H1 (cell line): ENCODE measurements at places on chromosomes 1 and 21.

GRCh38 chr1:20430355-20431175 is 55.4 kb downstream of the CAMK2N1 start:
- H3K36me3 ChIP-seq = no peaks in the 10 kb centered on the region
- H3K27me3 ChIP-seq = peaks cover 2% of the 10 kb centered on the region; the same call in 1 of the 2 replicates

DNA sequence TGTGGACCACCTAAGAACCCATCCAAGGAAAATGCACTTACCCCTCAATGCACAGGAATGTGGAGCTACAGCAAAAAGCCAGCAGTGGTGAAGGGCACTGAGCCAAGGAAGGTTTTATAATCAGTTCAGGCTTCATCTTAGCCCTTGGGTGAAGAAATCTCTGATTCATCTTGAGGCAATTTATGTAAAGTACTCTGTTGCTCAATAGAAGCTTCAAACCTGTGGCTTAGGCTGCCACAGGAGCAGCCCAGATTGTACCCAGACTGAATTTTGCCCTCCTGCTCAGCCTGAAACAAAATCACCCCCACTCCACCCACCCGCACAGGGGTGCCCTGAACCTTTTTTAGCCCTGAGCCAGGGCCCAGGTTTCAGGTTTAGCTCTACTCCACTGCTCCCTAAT is at the start of gene S100A12:
TSS of gene S100A12 (minus strand) at position 111 of the 400 bp plus-strand sequence. CDS start 1,029 bp downstream, outside the sequence.
- no peaks in the 10 kb centered on the region for H3K4me1 ChIP-seq
- no peak within 1 kb of the TSS for H3K27ac ChIP-seq
- H3K36me3 ChIP-seq = no peaks in the 10 kb centered on the region
- H3K4me3 ChIP-seq = no peak within 1 kb of the TSS
- no peak for DNase-seq
- H3K27me3 ChIP-seq = no peaks in the 10 kb centered on the region

DNA sequence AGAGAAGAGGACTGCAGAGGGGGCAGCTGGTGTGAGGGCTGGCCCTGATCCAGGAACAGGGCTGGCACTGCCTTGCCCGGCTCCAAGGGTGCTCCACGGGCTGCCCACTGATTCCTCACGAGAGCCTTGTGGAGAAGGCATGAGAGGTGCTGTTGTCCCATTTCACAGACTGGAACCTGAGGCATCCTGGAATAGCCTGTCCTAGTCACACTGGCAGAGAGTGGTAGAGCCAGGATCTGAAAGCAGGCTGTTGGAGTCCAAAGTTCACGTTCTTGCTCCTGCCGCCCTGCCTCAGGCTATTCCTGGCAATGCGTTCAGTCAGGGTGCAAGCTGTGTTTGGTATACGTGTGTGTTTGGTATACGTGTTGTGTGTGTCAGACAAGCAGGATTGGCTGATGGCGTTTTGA is 1.8 kb downstream of the RER1 start:
- no peak overlapping the region for H3K27ac ChIP-seq
- no peaks in the 10 kb centered on the region for H3K27me3 ChIP-seq
- no peak overlapping the region for H3K4me3 ChIP-seq
- no peak for DNase-seq

GRCh38 chr1:81867235-81867634 is 66.5 kb downstream of the ADGRL2 start:
- no peaks in the 10 kb centered on the region for H3K4me1 ChIP-seq
- no peak overlapping the region for H3K27ac ChIP-seq
- H3K27me3 ChIP-seq = no peaks in the 10 kb centered on the region
- no peak for DNase-seq
- H3K4me3 ChIP-seq = no peak overlapping the region

DNA sequence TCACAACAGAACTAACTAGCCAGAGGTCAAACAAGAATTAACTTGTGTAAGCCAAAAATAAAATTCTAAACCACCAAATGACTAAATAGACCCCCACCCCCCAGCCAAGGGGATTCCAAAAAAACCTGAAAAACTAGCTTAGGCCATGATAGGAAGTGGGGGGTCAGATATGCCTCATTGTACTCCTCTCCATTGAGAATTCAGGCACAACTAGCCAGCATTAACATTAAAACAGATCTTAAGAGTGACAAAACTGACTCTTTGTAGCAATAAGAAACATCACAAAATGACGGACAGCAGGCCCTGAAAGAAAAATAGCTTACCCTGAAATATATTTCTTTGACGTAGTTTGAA is 103.0 kb upstream of the ETV3 start:
- H3K4me3 ChIP-seq = no peak overlapping the region
- no peaks in the 10 kb centered on the region for H3K36me3 ChIP-seq
- peak overlapping the region; percentile 60; the same call in 1 of the 2 replicates for H3K27ac ChIP-seq
- no peak for DNase-seq
- peaks cover 17% of the 10 kb centered on the region for H3K4me1 ChIP-seq
- no peaks in the 10 kb centered on the region for H3K27me3 ChIP-seq

GRCh38 chr1:91687452-91687851 is 186.8 kb downstream of the CDC7 start:
- no peak overlapping the region for H3K27ac ChIP-seq
- H3K27me3 ChIP-seq = no peaks in the 10 kb centered on the region
- H3K4me3 ChIP-seq = no peak overlapping the region
- H3K4me1 ChIP-seq = peaks cover 8% of the 10 kb centered on the region
- no peaks in the 10 kb centered on the region for H3K36me3 ChIP-seq
- no peak for DNase-seq

DNA sequence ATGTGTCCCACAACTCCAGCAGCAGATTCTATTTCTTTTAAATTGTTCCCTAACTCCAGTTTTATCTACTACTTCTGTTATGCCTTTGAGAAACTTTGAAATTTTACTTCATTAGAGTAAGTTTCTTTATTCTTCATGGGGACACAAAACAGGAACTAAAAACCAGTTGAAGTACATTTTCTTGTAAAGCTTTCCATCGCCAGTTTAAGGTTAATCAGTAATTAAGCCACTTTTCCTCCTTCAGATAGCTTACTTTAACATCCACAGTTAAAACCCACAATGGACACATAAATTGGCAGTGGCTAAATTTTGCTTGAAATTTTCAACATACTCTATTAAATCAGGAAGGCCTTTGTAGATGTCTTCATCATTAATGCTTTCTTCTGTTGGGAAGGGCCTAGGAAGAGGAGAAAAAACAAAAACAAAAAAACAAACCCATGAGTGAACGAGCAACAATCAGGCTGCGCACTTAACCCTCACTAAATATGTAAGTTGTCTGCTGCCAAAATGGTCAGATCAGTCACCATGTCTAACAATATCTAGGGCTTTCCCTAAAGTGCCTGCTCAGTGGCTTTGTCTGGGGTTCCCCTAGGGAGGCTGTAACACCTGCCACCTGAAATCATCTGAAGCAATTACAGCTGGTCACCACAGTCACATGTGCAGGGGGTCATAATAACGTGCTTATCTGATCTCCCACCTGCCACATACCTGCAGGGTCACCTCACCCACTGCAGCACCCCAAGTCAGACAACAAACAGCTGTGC is 187.9 kb downstream of the VAV3 start:
- DNase-seq = no peak
- H3K4me1 ChIP-seq = no peaks in the 10 kb centered on the region
- H3K27me3 ChIP-seq = no peaks in the 10 kb centered on the region
- H3K4me3 ChIP-seq = no peak overlapping the region
- H3K27ac ChIP-seq = no peak overlapping the region

- H3K4me1 ChIP-seq = peaks cover 23% of the 10 kb centered on the region
- no peak overlapping the region for H3K27ac ChIP-seq
- DNase-seq = no peak
- no peaks in the 10 kb centered on the region for H3K36me3 ChIP-seq
Observed at GRCh38 chr1:48000883-48001282, 3.7 kb upstream of the TRABD2B start.

- no peak overlapping the region for H3K27ac ChIP-seq
- no peaks in the 10 kb centered on the region for H3K36me3 ChIP-seq
- H3K27me3 ChIP-seq = no peaks in the 10 kb centered on the region
- DNase-seq = no peak
- H3K4me3 ChIP-seq = no peak overlapping the region
Observed at GRCh38 chr1:158933621-158934020, 2.3 kb downstream of the PYHIN1 start.

DNA sequence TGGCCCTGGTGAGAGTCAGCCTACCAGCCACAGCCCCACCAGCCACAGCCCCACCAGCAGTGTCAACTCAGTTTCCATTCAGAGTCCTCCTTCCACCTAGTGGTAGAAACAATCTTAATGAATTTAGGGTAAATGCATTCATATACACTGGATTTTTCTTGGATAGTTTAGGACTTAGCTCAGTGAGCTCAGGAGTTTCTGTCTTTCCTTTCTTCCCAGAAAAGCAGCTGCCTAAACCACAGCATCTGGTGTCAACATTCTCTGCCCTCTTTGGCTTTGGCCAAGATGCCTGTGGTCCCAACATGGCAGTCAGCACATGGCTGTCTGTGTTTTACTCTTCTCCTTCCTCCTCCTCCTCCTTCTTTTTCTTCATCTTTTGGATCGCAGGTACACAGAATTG is 94.0 kb downstream of the CLIC6 start:
- H3K27me3 ChIP-seq = no peaks in the 10 kb centered on the region
- no peaks in the 10 kb centered on the region for H3K4me1 ChIP-seq
- DNase-seq = no peak
- H3K36me3 ChIP-seq = no peaks in the 10 kb centered on the region

- H3K36me3 ChIP-seq = no peaks in the 10 kb centered on the region; the same call in 1 of the 2 replicates
- H3K4me3 ChIP-seq = peak overlapping the region; percentile 72
- peak; percentile 64 for DNase-seq
Observed at GRCh38 chr1:15849775-15850324, 2.3 kb downstream of the SPEN start.

GRCh38 chr1:232166942-232167341 is 463.0 kb downstream of the SIPA1L2 start:
- no peaks in the 10 kb centered on the region for H3K27me3 ChIP-seq
- no peak overlapping the region for H3K27ac ChIP-seq
- H3K36me3 ChIP-seq = peaks cover 4% of the 10 kb centered on the region
- no peak overlapping the region for H3K4me3 ChIP-seq

GRCh38 chr1:14136881-14137280 is 436.9 kb downstream of the PRDM2 start:
- DNase-seq = no peak
- no peak overlapping the region for H3K4me3 ChIP-seq
- no peaks in the 10 kb centered on the region for H3K36me3 ChIP-seq
- no peaks in the 10 kb centered on the region for H3K27me3 ChIP-seq
- H3K4me1 ChIP-seq = peaks cover 11% of the 10 kb centered on the region

- H3K27me3 ChIP-seq = no peaks in the 10 kb centered on the region
- H3K4me1 ChIP-seq = peaks cover 5% of the 10 kb centered on the region
- H3K36me3 ChIP-seq = no peaks in the 10 kb centered on the region; the same call in 1 of the 2 replicates
- H3K4me3 ChIP-seq = no peak overlapping the region
Observed at GRCh38 chr1:21906173-21907078, 30.7 kb downstream of the HSPG2 start.

GRCh38 chr1:116737855-116738321 is 16.3 kb upstream of the CD2 start:
- H3K27ac ChIP-seq = no peak overlapping the region
- H3K27me3 ChIP-seq = no peaks in the 10 kb centered on the region
- no peak overlapping the region for H3K4me3 ChIP-seq
- H3K36me3 ChIP-seq = no peaks in the 10 kb centered on the region
- no peaks in the 10 kb centered on the region for H3K4me1 ChIP-seq

GRCh38 chr1:40312238-40313205 is 4.6 kb downstream of the COL9A2 start:
- peaks cover 41% of the 10 kb centered on the region for H3K27me3 ChIP-seq
- H3K36me3 ChIP-seq = no peaks in the 10 kb centered on the region
- H3K27ac ChIP-seq = no peak overlapping the region
- H3K4me3 ChIP-seq = no peak overlapping the region
- H3K4me1 ChIP-seq = peaks cover 8% of the 10 kb centered on the region

DNA sequence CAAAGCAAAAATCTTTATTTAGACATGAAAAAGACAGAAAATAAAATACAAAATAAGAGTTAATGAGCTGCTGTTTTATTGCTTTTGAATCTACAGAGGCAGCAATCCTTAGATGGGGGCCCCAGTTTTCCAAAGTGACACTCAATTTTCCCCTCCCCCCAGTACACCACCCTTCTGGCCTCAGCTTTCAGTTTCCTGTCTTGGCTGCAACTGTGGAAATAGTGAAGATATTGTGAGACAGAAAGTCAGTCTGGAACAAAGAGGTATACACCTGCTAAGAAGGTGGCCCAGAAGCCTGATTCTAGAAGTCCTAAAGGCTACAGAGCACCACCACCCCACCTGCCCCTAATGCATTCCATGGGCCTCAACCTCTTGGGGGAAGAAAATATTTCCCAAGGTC is 1.1 kb upstream of the MTMR11 start:
- H3K27ac ChIP-seq = no peak overlapping the region
- peaks cover 10% of the 10 kb centered on the region for H3K4me1 ChIP-seq
- no peaks in the 10 kb centered on the region for H3K27me3 ChIP-seq
- no peaks in the 10 kb centered on the region for H3K36me3 ChIP-seq
- no peak overlapping the region; the same call in 1 of the 2 replicates for H3K4me3 ChIP-seq
- DNase-seq = no peak

GRCh38 chr1:187374082-187374481 is 545.3 kb downstream of the PLA2G4A start:
- no peaks in the 10 kb centered on the region for H3K27me3 ChIP-seq
- no peak for DNase-seq
- H3K4me1 ChIP-seq = peaks cover 6% of the 10 kb centered on the region; the same call in 1 of the 2 replicates

- no peak overlapping the region for H3K4me3 ChIP-seq
- H3K4me1 ChIP-seq = no peaks in the 10 kb centered on the region
- no peak overlapping the region for H3K27ac ChIP-seq
- no peaks in the 10 kb centered on the region for H3K27me3 ChIP-seq
Observed at GRCh38 chr1:203100516-203100869, 14.7 kb upstream of the MYOG start.

DNA sequence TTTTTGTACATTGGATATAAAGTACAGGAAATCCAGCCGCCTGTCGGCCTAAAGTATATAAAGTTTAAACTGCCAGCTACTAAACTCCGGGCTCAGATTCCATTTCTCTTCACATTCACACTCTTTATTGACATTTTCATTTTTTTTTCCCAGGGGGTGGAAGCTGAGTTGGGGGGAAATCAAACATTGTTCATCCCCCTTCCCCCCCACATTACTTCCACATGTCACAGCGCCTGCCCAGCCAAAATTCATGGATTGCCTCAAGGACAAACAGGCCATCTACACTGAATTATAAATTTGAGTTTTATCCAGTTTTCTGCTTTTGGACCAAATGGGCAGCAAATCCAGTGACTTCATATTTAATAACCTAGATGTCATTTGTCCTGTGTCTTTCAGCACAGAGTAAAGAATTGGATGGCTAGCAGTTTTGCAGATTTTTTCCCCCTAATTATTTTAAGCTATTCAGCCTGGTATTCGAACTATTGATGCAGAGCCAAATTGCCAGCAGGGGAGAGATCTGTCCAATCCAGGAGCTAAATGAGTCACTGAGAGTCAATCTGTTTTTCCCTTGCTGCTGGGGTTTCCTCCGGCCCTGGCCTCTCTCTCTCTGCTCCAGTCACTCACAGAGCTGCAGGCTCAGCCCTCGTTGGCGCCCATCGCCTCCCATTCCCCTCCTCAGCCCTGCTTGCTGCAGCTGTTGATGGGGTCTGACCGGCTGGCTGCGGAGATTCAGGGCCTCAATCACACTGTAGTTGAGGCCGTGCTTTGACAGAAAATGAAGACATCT is 98.0 kb downstream of the LMO4 start:
- no peak overlapping the region for H3K27ac ChIP-seq
- no peaks in the 10 kb centered on the region for H3K36me3 ChIP-seq
- H3K4me1 ChIP-seq = peaks cover 12% of the 10 kb centered on the region
- DNase-seq = peak; percentile 10
- H3K27me3 ChIP-seq = no peaks in the 10 kb centered on the region
